Activated T-helper 9 cell treated with anti-CD3 and anti-CD28 coated beads, Interleukin-2, amount 50 U/mL, for 16 hours (primary cell): ENCODE measurements at places on chromosomes 16 and 17.

- DNase-seq, result no peak
Measured at GRCh38 chr17:50586421-50587247, 26.1 kb downstream of the CACNA1G start.

GRCh38 chr17:79746889-79747507, 16.3 kb downstream of the ENPP7 start:
- no peak for DNase-seq

DNA sequence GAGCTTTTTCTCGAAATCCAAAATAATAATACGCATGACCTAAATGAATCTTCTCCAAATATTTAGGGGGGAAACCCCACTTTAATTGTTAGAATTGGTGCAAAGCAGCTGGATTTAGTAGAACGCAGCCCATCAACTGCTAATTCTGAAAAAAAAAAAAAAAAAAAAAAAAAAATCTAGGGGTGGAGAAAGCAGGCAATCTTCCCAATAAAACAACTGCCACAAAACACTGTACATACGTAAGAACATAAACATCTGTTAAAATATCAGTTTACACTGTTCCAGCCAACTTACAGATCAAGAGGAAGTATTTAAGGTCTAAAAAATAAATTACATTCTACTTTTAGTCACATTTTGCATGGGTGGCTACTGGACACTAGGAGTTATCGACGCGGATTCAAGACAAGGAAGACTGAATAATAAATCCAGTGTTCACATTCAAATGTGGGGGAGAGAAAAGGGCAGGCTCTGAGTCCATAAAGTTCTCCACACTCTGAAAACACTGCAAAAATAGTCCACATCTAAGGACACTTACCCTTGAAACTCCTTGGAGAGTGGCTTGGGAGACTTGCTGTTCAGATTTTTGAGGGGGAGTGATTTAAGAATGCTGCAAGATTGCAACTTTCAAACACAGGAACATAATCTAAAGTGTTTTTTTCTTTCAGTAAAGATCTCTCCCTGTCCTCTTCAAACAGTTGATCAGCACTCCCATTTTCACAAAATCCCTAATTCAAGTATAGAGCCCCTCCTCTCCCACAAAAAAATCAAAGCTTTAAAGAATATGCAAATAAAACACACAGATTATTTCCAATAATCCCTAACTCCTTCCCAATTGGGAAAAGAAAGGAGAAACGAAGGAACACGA, 1.3 kb downstream of the APPBP2 start:
- DNase-seq, result no peak

GRCh38 chr16:13898233-13898632, 21.7 kb upstream of the ERCC4 start:
- DNase-seq, result no peak

DNA sequence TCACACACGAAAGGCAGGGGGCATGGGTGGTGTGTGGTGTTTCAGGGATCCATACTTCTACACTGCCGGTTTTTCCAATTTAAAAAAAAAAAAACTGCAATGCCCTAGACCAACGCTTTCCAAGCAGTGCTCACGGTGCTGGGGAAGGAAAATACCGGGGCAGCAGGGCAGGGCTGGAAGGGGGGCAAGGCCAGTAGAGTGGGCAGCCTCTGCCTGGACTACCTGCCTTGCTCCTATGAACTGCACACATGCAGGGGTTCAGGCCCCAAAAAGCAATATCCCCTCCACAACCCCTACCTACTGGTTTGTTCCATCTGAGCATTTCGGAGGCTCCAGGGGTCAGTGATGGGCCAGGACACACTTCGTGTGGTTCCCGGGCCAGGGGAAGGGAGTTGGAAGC, 29.4 kb downstream of the RPH3AL start:
- no peak for DNase-seq

GRCh38 chr17:21345236-21345635, 30.9 kb upstream of the KCNJ12 start:
- DNase-seq, result no peak

- no peak for DNase-seq
Measured at GRCh38 chr17:32283745-32284201, 18.1 kb downstream of the RHBDL3 start.

GRCh38 chr17:62000186-62000585, 64.9 kb downstream of the MED13 start:
- no peak for DNase-seq

DNA sequence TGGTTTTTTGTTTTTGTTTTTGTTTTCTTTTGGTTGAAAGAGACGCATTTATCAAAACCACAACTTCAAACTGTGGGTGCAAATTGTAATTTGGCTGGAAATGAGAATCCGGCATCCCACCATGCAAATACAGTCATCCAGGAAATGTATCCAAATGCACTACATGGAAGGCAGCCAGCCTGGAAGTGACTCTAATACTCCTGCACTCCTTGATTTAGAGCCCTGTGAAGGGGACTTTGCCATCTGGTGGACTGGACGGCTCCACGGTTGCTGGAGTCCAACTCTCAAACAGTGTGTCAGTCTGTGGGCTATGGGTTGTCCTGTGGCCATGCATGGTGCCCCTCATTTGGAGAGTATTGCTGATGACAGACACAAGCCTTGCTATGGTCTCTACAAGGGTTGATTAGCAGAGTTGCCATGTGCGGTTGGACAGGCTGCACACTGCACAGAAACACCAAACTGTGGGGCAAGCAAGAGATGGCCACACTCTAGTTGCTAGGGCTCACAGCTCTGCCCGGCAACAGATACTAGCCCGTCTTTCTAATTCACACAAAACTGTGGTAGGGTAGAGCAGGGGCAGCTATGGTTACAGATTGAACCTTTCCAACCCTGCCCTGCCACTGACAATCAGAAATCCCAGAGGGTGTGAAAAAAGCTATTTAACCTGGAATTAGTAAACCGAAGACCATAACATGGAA, 62.4 kb downstream of the VAT1L start:
- DNase-seq, result no peak

- no peak for DNase-seq
Measured at GRCh38 chr16:51407921-51408320, 256.9 kb upstream of the SALL1 start.

GRCh38 chr17:78903101-78903779, at the start of gene CEP295NL:
Gene CEP295NL, minus strand, starts transcription at chr17:78903201. Its CDS starts 1,373 bp downstream, at chr17:78901828.
- no peak for DNase-seq

- DNase-seq, result peak; percentile 54
Measured at GRCh38 chr16:88527186-88527936, 42.8 kb upstream of the ZC3H18 start.
